ENCODE measurements at places on chromosomes 4 and X. TPM values are rescaled to one million over a fixed set of nuclear protein-coding genes. Genes with fewer than 3 reads are reported as not detected.

DNA sequence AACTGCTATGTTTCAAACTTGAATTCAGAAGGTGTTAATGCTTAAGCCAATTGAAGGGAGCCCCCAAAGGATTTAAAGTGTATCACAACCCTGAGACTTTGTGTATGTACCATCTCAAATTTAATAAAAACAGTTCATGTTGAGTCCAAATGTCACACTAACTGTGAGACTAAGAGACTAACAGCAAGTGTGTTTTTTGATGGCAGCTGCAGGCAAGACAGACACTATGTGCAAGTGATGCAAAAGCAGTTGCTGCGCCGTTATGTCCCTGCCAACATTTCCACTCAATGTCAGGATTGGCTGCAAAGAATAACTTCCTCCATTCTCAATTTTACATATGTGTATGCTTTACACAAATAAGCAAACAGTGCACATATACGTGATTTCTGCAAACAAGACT is 594.6 kb downstream of the IL15 start:
- H3K27ac ChIP-seq = no peak overlapping the region
- H3K4me3 ChIP-seq = no peak overlapping the region
- no peaks in the 10 kb centered on the region for H3K36me3 ChIP-seq

Gene HPF1
- total RNA-seq = 32.6 TPM

- H3K36me3 ChIP-seq = no peaks in the 10 kb centered on the region
- no peak overlapping the region for H3K4me3 ChIP-seq
- H3K27me3 ChIP-seq = no peaks in the 10 kb centered on the region
These were observed 38.7 kb upstream of the THOC2 start for GRCh38 chrX:123771449-123772064.

Gene CFAP299
- total RNA-seq = not detected

GRCh38 chr4:53821179-53821851 is 230.0 kb upstream of the LNX1 start:
- no peak for DNase-seq
- no peak overlapping the region for H3K27ac ChIP-seq
- no peaks in the 10 kb centered on the region for H3K27me3 ChIP-seq
- H3K4me3 ChIP-seq = no peak overlapping the region
- H3K4me1 ChIP-seq = no peaks in the 10 kb centered on the region

Gene CCKAR
- not detected for total RNA-seq

GRCh38 chr4:81522711-81523110 is 51.0 kb upstream of the RASGEF1B start:
- no peaks in the 10 kb centered on the region for H3K36me3 ChIP-seq
- H3K4me1 ChIP-seq = no peaks in the 10 kb centered on the region
- no peak overlapping the region for H3K4me3 ChIP-seq
- no peak for DNase-seq

DNA sequence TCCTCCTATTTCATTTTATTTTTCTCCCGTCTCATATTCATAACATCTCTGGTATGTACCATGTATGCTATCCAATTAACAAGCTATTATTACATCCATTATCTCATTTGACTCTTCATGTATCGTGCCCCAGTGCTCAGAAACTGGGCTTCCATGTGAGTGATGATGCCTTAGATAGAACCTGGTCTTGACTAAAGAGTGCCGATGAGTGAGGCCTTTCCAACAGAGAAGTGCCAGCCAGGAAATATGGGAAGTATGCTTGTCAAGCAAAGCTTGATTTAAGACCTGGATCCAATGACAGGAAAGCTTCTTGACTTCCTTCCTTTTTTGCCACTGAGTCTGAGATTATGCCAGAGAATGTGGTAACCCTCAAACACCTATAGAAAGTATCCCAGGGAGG is 371.7 kb upstream of the FGF13 start:
- no peaks in the 10 kb centered on the region for H3K4me1 ChIP-seq
- H3K27me3 ChIP-seq = no peaks in the 10 kb centered on the region
- H3K4me3 ChIP-seq = no peak overlapping the region
- no peaks in the 10 kb centered on the region for H3K36me3 ChIP-seq
- DNase-seq = no peak

GRCh38 chr4:169199184-169199583 is 71.6 kb downstream of the SH3RF1 start:
- peaks cover 3% of the 10 kb centered on the region for H3K4me1 ChIP-seq
- H3K27me3 ChIP-seq = no peaks in the 10 kb centered on the region
- DNase-seq = no peak

Gene DRD5
- not detected for total RNA-seq

Gene GLRB
- total RNA-seq = not detected

Gene SPIN3
- total RNA-seq = 13.8 TPM

DNA sequence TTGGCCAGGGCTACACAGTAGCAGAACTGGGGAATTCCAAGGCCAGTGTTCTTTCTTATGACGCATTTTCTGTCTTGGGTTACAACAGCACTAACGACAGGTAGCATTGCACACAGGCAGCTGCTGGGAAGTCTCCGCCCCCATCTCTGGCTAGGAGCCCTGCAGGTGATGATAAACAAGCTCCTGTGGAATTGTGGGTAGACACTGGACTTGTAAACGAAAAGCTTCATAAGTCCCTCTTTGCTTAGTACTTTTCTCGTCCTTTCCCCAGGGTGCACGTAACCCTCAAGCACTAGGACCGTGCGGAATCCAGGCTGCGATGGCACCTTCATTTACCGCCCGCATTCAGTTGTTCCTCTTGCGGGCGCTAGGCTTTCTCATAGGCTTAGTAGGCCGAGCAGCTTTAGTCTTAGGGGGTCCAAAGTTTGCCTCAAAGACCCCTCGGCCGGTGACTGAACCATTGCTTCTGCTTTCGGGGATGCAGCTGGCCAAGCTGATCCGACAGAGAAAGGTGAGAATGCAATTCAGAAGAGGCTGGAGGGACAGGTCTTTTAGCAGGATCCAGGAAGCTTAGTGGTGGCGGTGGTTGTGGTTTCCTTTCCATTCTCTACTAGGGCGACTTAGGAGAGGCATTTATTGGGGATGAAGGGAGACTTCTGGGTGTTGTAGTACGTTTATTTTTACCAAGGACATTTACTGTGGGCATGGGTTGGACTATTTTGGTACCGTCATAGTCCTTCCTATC is at the start of gene FAAH2:
FAAH2 (plus strand) TSS at position 200 of the 745 bp plus-strand sequence; CDS start at position 320, 120 bp downstream.
- no peaks in the 10 kb centered on the region for H3K36me3 ChIP-seq
- H3K27ac ChIP-seq = peak within 1 kb of the TSS; percentile 80
- H3K4me3 ChIP-seq = peak within 1 kb of the TSS; percentile 49
- H3K4me1 ChIP-seq = peaks cover 6% of the 10 kb centered on the region

Gene MID1
- total RNA-seq = 48.8 TPM

- DNase-seq = no peak
- no peaks in the 10 kb centered on the region for H3K36me3 ChIP-seq
- no peaks in the 10 kb centered on the region for H3K4me1 ChIP-seq
- no peak overlapping the region for H3K27ac ChIP-seq
- no peaks in the 10 kb centered on the region for H3K27me3 ChIP-seq
These were observed 70.2 kb upstream of the EFNB1 start for GRCh38 chrX:68758671-68759070.

DNA sequence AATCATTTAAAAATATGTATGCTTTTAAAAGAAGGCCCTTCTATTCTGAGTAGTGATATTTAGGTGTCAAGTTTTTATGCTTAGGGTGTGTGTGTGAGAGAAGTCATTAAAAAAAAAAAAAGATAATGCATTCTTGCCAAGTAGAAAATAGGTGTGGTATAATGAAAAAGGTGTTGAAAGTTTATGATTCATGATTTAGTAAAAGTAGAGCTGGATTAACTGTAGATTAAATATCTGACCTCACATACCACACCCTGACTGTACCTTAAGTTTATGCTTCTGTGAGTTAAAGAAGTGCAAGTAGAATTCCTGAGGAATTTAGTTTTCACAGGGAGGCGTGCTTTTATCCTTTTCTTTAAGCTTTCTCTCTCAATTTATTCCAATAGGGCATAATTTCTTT is 71.1 kb downstream of the BMPR1B start:
- H3K27ac ChIP-seq = no peak overlapping the region
- H3K4me3 ChIP-seq = no peak overlapping the region
- no peaks in the 10 kb centered on the region for H3K4me1 ChIP-seq
- H3K36me3 ChIP-seq = no peaks in the 10 kb centered on the region
- H3K27me3 ChIP-seq = no peaks in the 10 kb centered on the region

Gene NAA11
- total RNA-seq = not detected

Gene GPAT3
- 36.7 TPM for total RNA-seq

DNA sequence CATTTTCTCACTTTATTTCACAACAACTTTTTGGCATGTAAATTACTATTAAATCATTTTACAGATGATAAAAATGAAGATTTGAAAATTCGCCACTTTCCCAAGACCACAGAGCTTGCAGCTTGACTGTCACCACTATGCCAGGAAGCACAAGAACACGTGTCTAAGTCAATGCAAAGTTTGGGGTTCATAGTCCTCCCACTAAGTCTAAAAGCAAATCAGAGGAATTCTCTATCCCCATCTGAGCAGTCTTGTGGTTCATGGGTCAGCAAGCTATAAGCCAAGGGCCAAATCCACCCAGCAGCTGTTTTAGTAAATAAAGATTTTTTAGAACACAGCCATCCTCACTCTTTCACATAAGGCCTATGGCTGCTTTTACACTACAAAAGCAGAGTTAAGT is 833.3 kb upstream of the INTU start:
- H3K27ac ChIP-seq = no peak overlapping the region
- H3K4me1 ChIP-seq = no peaks in the 10 kb centered on the region
- no peak for DNase-seq

All from HCT116 (cell line).